Heart right ventricle (tissue), 16 donors: ENCODE measurements at places on chromosomes 2 and 18. TPM values are rescaled to one million over a fixed set of nuclear protein-coding genes. Genes with fewer than 3 reads are reported as not detected.

Gene ACOXL
- total RNA-seq, result not detected

Gene XIRP2
- total RNA-seq, result 145 TPM

Gene HOXD8
- 0.32 TPM for total RNA-seq

Gene DOK6
- total RNA-seq, result 11.8 TPM

DNA sequence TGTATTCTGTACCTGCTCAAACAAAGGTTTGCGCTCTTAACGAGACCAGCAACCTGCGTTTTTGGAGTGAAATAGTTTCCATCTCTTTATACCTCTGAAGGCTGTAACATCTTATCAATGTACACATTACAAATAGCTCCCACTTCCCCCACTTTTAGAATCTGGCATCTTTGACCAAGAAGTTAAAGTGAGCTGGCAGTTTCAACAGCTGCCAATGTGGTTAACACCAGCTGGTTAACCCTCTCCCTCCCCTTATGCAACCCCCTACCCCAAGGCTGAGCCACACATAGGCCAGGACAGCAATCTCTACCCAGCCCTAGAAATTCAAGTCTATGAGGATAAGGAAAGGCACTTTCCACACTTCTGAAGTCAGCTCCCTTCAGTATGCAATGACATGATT is 2.2 kb upstream of the SERTAD2 start:
- no peak for DNase-seq

GRCh38 chr2:227796045-227796711 is 17.5 kb upstream of the CCL20 start:
- no peak for DNase-seq
